OCI-M1 (cell line): ENCODE measurements at places on chromosomes 13 and 19.

DNA sequence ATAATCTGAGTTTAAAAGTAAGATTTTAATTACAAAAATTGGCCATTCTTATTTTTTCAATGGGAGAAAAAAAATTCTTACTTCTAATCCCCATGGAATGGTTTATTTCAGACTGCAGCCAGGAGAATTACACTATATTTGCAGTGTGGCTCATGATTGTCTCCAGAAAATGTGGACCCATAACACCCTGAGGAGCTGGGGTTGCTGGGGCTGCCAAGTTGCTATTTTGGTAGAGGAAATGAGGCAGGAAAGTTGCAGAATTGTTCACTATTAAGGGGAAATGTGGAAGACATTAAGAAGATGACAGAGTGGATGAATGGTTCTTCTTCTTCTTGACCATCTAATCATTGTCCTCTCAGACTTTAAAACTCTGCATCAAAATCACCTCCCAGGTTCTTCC is 4.6 kb upstream of the SCEL start:
- DNase-seq, result no peak

DNA sequence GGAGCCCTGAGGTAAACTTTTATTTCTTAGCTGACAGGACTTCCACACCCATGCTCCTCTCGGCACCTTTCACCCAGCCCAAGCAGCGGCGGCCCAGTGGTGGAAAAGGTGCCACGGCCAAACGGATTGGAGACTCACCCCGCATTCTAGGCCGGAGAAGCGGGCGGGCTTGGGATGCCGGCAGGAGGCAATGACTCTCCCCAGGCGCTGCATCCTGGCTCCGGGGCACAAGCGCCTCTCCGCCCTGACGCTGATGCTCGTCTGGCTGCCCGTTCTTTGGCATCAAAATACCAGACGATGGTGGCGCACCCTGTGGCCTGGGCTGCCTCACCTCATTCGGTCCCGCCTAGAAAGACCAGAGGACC is 6.7 kb upstream of the ZNF606 start:
- DNase-seq, result no peak

GRCh38 chr19:53537521-53538377 is at the start of gene ZNF331:
Gene ZNF331, plus strand, starts transcription at chr19:53538145. Its CDS starts 31,232 bp downstream, at chr19:53569377.
- DNase-seq, result no peak

DNA sequence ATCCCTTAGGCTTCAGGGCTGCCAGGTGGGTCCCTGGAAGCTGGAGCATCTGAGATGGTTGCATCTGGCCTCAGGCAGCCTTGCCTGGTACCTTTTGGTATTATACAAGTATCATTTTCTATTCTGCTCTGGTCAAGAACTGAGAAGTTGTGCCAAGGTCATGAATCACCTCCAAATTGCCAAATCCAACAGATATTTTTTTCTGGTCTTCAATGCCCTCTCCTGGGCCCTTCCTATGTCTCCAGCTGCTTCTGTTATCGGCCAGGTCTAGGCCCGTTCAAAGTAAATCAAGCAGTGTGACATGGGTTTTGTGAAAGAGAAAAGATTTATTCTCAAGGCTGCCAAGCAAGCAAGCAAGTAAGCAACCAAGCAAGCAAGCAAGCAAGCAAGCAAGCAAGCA is 271.1 kb upstream of the MAB21L1 start:
- DNase-seq, result no peak

DNA sequence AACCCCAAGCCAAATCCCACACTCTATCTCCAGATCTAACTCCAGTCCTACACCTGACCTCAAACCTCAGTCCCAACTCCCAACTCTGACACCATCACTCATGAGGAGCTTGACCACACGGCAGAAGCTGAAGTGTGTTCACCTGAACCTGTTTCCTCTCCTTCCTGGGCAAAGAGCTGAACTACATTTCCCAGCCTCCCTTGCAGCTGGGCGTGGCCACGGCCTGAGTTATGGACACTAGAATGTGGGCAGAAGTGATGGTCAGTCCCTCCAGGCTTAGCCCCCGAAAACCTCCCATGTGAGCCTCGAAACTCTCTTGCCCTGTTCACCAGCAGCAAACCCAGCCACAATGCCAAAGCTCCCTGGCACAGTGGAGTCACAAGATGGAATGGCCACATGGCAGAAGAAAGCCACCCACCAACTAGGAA is 19.5 kb upstream of the MEIS3 start:
- DNase-seq, result no peak

- no peak for DNase-seq
Observed at GRCh38 chr13:113544896-113545295, 39.7 kb upstream of the TFDP1 start.

- peak; percentile 77 for DNase-seq
Observed at GRCh38 chr19:6126335-6126974, 9.0 kb upstream of the ACSBG2 start.

GRCh38 chr13:74114202-74114601 is 20.0 kb downstream of the KLF12 start:
- no peak for DNase-seq

DNA sequence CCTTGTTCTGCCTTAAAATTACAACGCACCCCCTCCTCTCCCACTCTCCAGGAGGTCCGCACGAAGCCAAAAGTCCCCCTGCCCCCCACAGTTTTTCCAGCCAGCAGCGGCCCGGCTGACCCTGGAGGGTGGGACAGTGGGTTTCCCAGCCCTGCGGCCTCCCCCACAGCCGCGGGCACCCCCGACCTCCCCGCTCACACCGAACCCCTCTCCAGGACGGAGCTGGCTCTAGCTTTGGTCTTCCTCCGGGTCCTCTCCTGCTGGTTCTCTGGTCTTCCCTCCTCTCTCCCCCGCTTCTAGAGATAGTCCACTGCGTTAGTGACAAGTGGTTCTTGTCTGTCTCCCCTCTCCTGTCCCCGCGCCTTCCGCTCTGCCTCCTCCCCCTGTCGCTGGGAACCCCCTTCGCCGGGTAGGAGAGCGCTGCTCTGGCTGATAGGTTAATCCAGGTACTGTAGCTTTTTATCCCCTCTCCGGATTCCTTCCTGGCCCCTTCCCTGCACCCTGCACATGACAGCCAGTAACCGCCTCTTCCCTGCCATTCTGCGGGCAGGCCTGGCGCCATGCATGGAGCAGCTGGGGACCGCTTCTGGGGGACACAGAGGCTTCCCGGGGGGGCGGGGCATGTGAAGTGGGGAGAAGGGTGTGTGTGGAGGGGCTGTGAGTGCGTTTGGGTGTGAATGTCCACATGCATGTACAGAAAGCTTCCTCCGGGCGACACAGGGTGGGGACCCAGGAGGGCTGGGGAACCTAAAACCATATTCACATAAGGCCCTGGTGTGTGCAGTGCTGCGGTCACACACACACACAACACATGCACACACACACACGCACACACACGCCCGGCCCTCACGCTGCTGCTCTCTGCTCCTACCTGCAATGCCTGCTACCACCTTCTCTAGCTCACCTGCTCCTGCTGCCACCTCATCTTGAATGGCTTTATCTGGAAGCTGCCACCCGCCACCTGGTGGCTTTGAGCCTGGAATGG is 17.2 kb downstream of the PRR36 start:
- DNase-seq, result no peak

- no peak for DNase-seq
Observed at GRCh38 chr13:20969182-20969581, 66.6 kb upstream of the XPO4 start.

DNA sequence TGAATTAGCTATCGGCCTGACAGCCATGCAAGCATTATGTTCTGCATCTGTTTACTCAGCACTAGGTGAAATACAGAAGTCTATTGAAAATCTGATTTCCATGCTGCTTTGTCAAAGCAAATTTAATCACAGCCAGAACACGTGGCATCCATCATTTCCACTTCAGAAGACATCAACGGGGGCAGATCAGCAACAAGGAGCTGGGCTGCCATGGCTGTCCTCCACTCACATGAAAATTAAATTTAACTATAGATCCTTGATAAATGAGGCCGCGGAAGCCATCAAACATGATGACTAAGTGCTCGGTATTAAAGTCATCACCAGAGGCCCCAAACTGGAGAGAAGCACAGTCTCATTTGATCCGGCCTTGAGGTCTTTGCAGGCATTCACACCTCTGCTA is 443.5 kb downstream of the HS6ST3 start:
- DNase-seq, result no peak

DNA sequence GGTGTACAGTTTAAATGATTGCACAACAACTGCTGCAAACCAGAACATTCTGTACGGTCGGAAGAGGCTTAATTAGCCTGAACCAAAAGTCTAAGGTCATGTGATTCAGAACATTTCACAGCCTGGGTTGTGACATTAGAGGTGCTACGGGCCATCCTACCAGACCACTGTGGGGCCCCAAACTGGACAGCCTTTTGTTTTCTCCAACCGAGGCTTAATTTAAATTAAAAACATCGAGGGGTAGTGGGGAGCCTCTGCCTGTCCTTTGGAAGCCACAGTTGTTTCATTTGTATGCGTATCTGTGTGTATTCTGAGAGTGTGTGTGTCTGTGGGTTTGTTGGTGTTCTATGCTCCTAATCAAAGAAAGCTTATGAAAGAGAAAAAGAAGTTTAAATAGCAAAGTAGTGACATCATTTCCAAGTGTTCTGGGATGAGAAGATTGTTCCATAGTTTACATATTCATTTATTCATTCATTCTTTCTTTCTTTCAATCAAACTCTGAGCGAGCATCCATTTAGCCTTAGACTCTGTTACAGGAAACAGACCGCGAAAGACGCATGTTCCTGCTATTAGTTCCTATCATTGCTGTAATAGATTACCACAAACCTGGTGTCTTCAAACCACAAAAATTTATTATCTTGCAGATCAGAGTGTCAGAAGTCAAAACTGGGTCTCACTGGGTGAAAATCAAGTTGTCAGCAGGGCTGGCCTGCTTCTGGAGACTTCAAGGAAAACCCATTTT is 444.8 kb downstream of the FOXO1 start:
- no peak for DNase-seq

DNA sequence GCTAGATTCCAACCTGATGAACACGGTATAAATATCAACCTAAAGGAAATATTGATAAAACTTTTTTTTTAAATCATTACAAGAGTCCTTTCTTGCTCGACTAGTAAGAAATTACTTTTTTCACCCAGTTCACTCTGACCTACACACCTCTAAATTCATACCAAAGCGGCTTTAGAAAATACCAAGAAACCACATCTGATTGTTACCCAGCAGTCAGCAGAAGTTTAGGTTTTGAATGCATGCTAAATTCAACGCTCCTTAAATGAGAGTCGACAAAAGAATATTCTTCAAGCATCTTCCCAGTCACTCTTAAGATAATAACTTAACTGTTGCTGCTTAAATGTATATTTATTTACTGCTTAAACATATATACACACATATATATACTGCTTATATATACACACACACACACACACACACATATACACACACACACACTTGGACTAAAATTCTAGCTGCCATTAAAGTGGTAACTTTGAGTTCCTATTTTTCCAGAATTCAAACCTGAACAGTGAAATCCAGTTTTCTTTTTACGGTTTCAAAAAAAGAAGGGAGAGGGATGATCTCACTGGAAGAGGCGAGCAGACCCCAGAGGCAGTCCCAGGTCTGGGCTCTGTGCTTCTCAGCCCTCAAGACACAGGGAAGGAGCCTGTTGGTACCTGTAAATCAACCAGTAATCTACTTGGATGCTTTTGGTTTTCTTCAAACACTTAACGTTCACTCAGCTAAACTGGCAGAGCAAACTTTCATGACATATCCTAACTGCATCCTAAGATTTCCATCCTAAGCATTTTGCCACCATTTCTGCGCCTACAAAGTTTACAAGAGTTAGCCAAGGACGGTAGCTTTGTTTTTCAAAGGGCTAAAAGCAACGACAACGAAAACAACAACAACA is 1.7 kb downstream of the STK24 start:
- DNase-seq, result peak; percentile 65

GRCh38 chr13:111521030-111521429 is 200.6 kb downstream of the TEX29 start:
- no peak for DNase-seq

- no peak for DNase-seq
Observed at GRCh38 chr13:40987606-40988280, 31.4 kb downstream of the ELF1 start.

DNA sequence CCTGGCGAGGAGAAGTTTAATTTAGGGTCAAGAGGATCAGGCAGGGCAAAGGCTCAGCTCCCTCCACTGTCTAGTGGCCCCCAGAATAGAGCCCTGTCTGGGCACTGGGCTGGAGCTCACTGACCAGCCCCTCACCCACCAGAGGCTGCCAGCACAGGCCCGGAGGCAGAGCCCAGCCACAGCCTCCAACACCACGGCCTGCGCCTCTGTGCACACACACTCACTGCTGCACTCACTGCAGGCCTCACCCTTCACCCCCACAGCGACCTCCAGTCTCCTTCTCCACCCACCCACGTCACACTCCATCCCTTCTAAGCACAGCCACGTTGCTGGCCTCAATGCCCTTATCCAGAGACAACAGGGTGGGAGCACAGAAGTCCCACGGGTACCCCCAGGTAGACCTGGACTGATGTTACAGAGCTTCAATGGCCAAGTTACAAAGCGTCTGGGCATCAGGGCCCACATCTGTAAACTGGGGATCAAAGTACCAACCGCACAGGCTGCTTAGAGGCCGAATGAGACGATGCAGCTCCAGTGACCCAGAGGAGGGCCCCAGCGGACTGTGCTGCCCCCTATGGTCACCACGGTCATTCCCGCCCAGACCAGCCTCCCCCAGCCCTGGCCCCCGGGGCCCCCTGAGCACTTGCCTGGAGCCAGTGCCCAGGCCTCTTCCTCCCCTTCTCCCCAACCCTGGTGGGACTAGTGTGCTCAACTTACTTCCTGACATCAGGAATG is 4.5 kb upstream of the PRKD2 start:
- DNase-seq, result no peak

- DNase-seq, result peak; percentile 55
Observed at GRCh38 chr13:66036024-66036614, 1194.0 kb downstream of the PCDH9 start.

- DNase-seq, result no peak
Observed at GRCh38 chr13:44280456-44280855, 93.2 kb upstream of the SERP2 start.

DNA sequence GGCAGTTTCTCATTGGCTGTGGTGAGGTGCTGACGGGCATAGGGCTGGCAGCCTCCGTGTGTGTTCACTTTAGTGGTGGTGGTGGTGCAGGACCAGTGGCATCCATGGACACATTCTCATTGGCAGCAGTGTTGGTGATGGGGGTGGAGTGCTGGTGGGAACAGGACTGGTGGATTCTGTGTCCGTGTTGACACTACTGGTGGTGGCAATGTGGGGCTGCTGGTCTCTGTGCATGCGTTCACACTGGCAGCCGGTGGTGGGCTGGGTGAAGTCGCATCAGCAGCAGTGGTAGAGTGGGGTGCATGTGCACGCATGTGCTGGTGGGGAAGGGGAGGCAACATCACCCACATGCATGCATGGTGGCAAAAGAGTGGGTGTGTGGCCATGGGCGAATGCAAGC is 1471.4 kb upstream of the PCDH20 start:
- no peak for DNase-seq

- peak; percentile 77 for DNase-seq
Observed at GRCh38 chr13:52159159-52159982, at the start of gene NEK3. Gene NEK3, minus strand, starts transcription at chr13:52159597. Its CDS starts 3,406 bp downstream, at chr13:52156191.

GRCh38 chr19:12629215-12629614 is 18.5 kb downstream of the ZNF791 start:
- no peak for DNase-seq

GRCh38 chr13:111943229-111943795 is 123.6 kb upstream of the SOX1 start:
- no peak for DNase-seq
